AG08395 (cell line): ENCODE measurements at places on chromosomes 1 and 21.

DNA sequence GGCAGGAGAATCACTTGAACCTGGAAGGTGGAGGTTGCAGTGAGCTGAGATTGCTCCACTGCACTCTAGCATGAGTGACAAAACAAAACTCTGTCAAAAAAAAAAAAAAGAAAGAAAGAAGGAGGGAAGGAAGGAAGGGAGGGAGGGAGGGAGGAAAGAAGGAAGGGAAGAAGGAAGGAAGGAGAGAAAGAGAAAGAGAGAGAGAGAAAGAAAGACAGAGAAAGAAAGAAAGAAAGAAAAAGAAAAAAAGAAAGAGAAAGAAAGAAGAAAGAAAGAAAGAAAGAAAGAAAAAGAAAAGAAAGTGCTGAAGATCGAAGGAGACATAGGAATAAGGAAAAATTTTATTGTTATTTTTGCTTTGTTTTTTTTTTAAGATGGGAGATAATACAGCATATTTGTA is 166.7 kb downstream of the SLC44A5 start:
- DNase-seq, result no peak

GRCh38 chr1:117058810-117059209 is 1.3 kb upstream of the TTF2 start:
- DNase-seq, result no peak

- no peak for DNase-seq
Measured at GRCh38 chr1:15295696-15296095, 48.7 kb downstream of the FHAD1 start.

- no peak for DNase-seq
Measured at GRCh38 chr1:204271970-204272369, 58.2 kb upstream of the GOLT1A start.

- DNase-seq, result no peak
Measured at GRCh38 chr21:28541371-28542112, 451.1 kb downstream of the LTN1 start.

DNA sequence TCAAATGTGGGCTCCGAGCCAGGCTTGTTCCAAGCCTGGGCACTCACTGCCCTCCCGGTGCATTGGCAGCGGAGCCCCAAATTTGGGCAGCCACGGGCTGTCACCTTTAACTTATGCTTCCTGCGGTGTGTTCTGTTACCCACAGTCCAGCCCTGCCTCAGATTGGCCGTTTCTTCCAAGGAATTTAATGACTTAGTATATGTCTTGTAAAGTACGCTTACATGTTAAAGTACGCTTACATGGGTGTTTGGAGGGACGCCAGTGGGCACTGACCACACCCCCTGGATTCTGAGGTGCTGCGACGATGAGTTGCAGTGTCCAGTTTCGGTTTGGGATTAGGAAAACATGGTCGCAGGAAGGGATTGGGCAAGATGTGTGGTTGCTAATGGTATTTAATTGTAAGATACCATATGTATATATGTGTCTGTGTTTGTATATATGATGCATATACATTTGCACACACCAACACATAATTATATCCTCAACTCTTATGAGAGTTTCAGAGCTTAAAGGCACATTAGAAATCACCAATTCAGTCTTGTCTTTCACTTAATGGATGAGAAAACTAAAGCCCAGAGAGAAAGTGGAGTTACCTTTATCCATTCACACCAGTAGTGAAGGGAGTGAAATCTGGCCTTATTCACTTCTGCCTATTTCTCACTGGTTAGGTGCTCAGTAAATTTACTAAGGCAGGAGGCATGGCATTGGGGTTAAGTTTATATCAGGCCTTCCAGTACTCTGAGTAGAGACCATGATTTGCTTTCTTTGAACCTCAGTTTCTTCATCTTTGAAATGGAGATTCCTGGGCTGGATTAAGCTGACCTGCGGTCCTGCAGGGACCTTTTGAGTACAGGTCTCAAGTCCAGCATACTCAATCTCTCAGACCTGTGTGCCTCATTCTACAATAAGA is 1.0 kb downstream of the SMYD2 start:
- DNase-seq, result peak; percentile 40

DNA sequence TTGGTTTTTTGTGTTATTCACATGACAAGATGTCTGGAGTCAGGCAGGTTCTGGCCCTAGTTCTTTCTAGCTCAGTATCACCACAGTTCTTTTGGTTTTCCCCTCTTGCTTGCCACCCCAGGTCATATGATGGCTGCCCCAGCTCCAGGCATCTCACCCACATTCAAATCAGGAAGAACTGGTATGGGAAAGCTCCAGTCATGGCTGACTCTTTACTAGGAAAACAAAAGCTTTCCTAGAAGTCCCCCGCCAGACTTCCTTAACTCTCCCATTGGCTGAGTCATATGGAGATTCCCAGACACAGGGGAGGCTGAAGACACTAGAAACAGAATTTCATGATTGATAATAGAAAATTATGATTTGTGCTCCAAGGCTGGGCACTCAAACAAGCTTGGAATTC is 22.1 kb upstream of the EYA3 start:
- DNase-seq, result no peak

- DNase-seq, result no peak
Measured at GRCh38 chr1:108862698-108863477, 6.0 kb upstream of the AKNAD1 start.

DNA sequence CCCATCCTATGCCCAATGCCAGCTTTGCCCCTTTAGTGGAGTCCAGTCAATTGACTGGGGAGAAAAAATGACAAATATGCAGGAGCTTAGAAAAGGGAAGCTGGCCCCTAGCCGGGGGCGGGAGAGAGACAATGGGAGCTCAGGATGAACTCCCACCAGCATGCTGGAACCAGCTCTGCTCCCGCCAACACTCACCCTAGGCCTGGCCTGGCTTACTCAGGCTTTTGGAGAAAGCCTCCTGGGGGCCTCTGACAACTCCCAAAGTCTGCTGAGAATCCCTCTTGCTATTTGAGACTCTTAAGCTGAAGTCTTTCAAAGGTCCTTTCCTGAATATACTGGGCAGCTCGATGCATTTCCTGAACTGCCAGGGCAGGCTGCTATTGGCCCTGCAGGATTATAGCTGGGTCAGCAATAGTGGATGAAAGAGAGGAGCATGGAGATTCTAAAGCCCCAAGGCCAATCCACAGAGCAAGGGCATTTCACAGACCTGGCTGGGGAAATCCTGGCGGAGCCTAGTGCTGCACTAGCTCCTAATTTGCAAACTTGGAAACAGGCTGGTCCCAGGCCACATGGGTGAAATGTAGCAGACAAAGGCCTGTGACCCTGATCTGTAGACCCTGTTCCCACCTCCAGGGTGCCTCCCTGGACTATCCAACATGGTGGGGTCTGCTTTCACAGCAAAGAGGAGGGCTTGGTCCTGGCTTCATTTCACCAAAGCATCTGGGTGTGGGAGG is 35.7 kb upstream of the CLSTN1 start:
- no peak for DNase-seq

- DNase-seq, result peak; percentile 92
Measured at GRCh38 chr1:153536012-153536670, 350 bp upstream of the S100A6 start.

DNA sequence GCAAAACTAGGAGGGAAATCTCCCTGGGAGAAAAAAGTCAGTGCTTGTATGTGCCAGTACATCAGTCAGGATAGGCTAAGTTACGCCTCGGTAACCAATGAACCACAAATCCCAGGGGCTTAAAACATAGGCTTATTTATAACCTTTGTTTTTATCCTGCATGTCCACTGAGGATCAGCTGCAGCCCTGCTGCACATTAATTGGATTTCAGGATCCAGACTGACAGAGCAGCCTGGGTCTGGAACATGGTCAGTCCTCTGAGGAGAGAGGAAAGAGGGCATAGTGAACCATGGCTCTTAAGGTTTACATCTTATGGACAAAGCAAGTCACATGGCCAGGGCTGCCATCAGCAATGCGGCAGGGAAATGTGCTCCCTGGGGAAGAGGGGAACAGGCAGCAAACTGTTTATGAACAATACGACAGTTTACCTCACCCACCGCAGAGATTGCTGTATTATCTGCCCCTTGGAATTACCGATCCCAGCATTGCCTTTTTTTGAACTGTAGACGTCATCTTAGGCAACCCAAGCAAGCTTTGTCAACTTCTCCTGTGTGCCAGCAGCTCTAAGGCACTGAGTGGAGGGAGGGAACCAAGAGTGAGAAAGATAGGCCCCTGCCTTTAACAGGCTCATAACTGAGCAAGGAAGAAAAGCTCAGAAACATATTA is 9.1 kb upstream of the SPRR4 start:
- DNase-seq, result no peak

DNA sequence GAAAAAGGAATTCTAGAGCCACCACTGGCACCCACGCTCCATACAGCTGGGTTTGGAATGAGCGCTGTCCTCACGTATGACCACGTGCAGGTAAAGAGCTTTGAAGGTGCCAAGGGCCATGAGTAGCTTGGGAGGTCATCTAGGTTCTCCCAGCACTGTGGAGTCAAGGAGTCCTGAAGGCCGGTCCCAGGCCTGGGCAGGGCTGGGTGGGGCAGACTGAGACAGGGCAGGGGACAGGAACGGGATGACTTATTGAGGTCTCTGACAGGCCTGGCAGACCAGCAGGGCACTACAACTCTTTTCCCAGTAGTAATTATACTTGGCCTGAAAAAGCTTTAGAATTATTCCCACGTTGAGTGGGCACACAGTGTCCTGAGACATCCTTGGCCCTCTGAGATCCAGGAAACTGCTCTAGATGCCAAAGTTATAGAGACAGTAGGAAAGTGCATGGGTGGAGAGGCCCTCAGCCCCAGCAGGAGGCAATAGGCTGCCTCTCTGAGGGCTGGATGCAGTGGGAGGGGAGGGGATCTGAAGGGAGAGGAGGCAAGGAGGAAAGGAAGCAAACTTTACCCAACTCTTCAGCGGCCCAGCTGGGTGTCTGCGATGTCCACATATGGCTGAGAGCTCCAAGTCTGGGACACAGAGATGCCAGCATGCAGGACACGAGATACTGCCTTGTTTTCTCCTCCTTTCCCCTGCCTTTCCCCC is 1.8 kb upstream of the CDA start:
- DNase-seq, result peak; percentile 27

- no peak for DNase-seq
Measured at GRCh38 chr1:219751870-219752507, 139.1 kb upstream of the ZC3H11B start.

GRCh38 chr1:67610450-67610849 is 74.6 kb upstream of the GADD45A start:
- DNase-seq, result peak; percentile 12

DNA sequence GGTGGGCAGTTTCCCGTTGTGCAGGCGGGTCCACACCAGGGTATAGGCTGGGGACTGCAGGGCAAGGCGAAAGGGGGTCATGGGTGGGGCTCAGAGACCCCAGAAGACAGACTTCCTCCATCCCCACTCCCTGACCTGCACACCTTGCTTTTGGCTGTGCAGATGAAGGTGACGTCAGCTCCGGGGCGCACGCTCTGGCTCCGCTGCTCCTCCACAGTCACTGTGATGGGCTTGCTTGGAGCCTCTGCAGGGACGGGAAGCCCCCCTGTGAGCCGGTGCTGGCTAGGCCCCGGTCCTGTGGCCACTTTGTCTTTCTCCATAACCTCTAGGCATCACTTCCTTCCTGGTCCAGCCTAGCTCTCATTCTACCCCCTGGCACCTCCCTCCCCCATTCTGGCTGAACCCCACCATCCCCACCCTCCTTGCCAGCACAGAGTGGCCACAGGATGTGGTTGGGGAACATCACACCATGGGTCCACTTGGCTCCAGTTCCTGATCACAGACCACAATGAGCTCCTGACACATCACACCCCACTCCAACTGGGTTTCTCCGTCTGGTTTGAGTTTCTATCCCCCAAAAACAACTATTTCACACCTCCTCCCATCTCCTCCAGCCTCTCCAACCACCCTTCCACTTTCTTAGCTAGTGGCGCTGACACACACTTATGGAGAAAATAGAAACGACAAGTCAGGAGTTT is 45.2 kb downstream of the LDLRAD2 start:
- peak; percentile 84 for DNase-seq

GRCh38 chr1:116125758-116126157 is 14.6 kb downstream of the MAB21L3 start:
- no peak for DNase-seq

DNA sequence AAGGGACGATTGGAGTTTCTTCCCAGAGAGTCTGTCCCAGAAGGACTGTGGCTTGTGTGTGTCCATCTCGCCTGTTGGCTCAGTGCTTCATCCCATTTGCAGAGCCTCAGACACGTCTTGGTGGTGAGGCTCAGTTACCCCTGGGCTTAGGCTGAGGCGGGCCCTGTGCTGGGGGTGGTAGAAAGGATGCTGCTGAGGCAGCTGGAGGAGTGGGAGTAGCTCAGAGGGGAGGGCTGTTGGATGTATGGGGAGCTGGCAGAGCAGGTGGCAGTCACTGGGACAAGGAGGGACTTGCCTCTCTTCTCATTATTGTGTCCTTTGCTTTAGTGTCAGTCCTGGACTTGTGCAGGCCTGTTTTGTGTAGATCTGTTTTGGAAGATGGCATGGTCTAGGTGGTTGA is 7.3 kb upstream of the MIIP start:
- no peak for DNase-seq

DNA sequence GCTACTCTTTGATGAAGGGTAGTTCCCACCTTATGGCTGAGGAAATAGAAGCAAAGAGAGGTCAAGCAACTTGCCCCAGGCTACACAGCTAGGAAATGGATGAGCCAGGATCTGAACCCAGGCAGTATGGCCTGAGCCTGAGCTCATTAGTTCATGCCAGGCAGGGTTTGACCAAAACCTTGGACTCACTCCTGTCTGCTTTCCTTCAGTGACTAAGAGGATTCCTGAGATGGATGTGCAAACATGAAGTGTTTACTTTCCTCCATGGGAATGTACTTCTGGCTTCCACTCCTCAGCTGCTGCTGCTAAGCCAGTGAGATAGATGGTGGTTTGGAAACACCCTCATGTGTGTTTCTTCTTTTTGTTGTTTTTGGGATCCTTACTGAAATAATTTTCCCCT is 35.1 kb upstream of the ERRFI1 start:
- DNase-seq, result peak; percentile 94

DNA sequence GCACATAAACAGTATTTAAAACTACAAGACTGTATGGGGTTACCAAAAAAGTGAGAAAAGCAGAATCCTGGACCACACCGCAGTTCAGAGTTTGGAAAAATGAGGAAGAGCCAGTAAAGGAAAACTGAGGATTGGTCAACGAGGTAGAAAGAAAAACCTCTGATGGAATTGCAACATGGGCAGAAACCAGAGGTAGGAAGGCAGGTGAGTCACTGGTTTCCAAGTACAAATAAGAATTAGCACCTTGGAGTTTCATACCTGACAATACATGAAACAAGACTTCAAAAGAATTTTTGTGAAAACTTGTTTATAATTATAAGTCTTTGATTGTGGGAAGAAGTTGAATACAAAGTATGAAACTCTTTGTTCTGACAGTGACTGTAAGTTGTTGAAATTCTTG is 533.7 kb upstream of the DAB1 start:
- no peak for DNase-seq

- DNase-seq, result no peak
Measured at GRCh38 chr1:175433532-175434282, 241.1 kb upstream of the KIAA0040 start.
